ENCODE measurements at places on chromosomes 7 and 10.

GRCh38 chr7:53900856-53901528 lies 641.2 kb upstream of the VSTM2A start:
- no peak for DNase-seq

DNA sequence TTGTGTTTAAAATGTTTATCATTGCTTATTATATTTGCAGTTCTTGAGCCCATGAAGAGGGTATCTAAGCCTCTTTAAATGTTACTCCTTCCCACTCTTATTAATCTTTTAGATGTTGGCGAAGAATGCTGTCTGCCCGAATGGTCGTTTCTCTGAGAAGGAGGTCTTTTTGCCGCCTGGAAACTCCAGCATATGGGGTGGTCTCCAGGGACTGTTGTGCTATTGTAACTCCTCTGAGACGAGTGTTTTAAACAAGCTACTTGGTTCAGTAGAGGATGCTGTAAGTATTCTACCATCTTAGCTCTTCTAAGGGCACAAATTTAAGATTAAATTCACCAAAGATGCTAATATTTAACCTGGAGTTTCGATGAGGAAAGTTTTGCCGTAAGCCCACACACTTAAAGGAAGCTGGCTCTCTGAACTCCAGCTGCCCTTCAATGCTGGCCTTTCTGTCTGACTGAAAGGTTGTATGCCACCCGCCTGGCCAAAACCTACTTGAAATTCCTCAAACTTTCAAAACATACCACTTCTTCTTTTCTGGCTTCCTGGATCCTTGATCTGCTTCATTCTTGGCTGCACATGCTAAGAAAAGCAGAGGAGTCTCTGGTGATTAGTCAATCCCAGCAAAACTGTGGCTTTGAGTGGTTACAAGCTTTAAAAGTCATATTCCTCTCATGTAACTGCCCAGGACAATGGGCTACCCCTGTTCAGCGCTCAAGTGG lies 74.7 kb downstream of the ABCA13 start:
- no peak for DNase-seq

DNA sequence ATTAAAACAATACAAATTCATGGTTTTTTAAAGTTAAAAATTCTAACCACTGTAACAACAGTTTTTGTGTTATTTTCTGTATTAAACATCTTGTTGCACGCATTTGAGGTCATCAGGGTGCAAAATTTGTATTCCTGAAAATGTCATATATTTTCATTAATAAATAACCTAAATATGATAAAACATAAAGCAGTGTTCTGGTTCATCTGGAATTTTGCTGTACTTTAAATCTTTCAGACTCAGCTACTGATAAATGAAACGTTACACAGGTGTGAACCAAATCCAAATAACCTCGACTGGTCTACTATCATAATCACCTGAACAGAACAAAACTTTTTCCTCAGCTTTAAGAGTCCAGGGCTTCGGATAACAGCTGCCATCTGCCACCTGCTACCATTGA lies 6.9 kb downstream of the IFIT2 start:
- no peak for DNase-seq

- no peak for DNase-seq
Observed at GRCh38 chr7:45915606-45916005, 5.5 kb downstream of the IGFBP3 start.

GRCh38 chr7:91064938-91065337 lies 199.3 kb upstream of the FZD1 start:
- DNase-seq, result no peak

DNA sequence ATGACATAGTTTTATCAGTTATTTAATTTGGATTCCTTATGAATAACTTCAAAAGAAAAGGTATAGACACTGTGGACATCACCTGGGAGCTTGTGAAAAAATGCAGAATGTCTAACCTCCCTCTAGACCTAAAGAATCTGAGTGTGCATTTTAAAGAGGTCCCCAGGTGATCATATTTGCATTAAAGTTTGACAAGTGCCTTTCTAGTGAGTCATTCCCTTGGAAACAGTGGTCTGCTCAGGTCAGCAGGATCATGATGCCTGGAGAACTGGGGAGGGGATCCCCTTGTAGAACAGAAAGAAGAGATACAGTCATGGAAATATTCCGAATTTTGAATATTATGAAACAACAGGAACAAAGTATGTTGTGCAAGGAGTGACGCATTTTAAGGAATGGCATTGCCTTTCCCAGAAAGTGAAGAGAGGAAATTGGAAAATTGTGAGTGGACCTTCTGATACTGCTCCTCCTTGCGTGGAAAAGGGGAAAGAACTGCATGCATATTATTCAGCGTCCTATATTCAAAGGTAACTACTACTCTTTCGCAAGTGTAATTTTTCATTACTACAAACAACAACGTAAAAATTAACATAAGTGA lies 4.6 kb downstream of the STEAP2 start:
- no peak for DNase-seq

- DNase-seq, result peak; percentile 19
Observed at GRCh38 chr7:1555813-1556543, at the start of gene TMEM184A. TSS of gene TMEM184A (minus strand) at chr7:1556205. CDS start at chr7:1555484, 721 bp downstream.

DNA sequence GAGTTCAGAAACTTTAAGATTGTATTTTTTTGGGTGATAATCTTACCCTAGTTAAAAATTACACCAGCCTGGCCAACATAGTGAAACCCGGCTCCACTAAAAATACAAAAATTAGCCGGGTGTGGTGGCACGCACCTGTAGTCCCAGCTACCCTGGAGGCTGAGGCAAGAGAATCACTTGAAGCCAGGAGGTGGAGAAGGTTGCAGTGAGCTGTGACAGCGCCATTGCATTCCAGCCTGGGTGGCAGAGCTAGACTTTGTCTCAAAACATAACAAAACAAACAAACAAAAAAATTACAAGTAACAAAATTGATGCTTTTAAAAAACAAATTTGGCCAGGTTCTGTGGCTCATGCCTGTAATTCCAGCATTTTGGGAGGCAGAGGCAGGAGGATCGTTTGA lies 76.7 kb downstream of the ANKRD61 start:
- no peak for DNase-seq

- DNase-seq, result no peak
Observed at GRCh38 chr7:36214608-36215456, 61.8 kb downstream of the EEPD1 start.

All from activated effector memory CD4-positive, alpha-beta T cell treated with Interleukin-2 at 50 U/mL for 16 hours (primary cell).